ENCODE measurements at places on chromosomes 7 and 10.
A peak's percentile ranks its signal among the peaks of the same experiment; 100 is the strongest.

DNA sequence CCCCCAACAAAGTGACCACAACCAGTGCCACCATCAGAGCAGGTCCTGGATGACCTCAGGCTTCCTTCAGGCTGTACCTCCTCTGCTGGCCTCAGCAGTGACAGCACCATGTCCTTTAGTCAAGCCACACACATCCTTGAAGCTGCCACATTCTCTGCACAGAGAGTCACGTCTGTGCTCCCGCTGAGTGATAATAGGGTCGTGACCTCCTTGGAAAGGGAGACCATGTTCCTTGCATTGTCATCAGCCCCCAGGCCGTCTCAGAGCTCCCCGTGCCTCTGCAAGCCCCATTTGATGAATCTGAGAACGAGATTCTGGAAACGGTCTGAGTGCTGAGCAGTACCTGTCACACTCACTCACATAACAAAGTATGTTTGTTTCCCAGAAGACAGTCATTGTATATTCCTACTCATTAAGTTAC is 106.5 kb upstream of the PRR15 start:
- no peak for DNase-seq

DNA sequence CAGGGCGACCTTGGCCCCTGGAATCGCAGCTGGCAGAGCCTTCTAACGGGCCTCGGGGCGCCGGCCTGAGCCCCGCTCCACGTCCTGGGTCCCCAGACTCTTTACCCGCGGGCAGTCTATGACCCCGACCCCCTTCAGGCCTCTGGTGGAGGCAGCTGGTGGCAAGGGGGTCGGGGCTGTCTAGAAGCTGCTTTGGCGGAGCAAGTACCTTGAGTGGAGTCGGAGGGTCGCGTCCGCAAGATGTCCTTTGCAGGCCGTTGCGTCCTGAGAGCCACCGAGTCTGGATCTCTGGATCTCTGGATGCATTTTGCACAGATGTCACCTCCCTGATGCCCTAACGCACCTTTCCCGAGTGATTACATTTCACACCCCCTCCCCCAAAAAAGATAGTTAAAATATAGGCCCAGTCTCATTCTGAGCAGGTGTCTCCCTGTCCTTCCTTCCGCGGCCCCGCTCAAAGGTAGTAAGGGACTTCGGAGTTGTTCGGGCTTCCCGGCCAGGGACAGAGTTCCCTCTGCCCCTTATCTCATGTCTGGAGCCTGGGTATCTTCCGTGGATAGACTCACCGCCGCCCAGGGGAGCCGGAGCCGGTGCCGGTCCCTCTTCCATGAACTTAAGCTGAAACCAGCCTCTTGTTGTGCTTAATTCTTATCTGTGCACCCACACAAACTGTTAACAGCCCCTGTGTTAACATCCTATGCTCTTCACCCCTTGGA is 457 bp downstream of the ACADSB start:
- DNase-seq, result no peak

DNA sequence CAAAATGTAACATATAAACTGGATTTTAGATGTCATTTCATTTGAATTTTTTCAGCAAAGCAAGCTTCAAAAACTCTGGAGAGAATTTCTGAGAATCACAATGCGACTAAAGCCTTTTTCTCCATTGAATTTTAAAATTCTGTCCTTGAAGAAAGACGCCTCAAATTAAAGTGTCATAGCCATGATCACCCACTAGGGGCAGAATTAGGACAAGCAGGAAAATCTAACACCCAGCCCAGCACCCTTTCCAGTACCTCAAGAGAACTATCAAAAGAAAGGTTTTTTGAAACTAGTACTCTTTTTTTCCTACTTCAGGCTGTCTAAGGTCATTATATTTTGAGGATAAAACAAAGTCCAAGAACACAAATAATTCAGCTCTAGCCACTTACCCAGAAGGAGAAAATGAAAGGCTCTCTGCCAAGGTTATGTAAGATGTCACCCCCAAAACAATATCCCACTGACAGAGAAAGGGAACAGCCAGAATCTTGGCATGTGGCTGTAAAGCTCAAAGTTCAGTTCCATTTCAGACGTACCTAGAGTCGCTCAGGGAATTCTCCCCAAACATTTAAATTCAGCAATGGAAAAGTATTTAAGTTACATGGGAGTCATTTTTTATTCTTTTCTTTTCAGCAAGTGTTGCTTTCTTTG is 299.4 kb downstream of the SNX13 start:
- DNase-seq, result no peak

GRCh38 chr10:85612833-85613232 is 753.8 kb downstream of the GRID1 start:
- no peak for DNase-seq

GRCh38 chr10:80275756-80276155 is 13.7 kb downstream of the MAT1A start:
- no peak for DNase-seq

GRCh38 chr10:106557951-106558733 is 606.4 kb downstream of the SORCS1 start:
- DNase-seq, result no peak

DNA sequence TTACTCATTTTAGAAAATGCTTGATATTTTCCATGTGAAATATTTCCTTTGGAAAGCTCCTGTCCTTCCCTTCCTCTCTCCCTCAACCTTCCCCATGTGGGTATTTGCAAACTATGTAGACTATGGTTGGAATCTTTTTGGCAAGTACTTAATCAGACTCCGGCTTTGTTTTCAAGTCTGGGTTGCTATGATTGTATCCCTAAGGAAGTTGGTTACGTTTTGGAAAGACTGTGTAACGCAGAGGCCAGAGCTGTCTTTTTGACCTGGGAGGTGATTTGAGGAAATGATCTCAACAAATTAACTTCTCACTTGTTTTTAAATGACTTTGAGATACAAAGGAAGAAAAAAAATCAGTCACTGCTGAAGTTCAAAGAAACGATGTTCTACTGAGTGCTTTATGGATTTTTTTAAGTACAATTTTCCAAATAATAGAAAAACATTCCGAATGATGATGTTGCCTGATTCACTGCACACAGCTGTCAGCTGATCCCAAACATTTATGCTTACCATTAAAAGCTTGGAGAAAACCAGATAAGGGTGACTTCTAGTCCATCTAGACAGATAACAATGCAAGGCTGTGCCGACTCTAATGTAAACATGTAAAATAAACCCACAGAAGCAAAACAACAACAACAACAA is 145.5 kb upstream of the CELF2 start:
- DNase-seq, result no peak

DNA sequence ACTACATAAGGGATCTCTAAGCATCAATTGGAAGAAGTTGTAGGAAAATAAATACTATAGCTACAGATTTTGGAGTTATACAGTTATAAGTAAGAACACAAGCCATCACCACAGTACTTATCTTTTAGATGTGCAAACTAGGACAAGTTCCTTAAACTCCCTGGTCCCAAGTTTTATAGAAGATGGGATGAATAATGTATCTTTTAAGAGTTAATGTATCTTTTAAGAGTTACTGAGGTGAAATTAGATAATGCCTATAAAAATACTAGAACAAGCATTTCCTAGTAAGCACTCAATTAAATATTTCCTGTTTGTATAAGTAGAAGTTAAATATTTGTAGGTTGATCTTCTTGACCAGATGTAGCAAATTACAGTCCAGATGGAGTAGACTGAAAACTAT is 56.8 kb downstream of the SEMA3A start:
- DNase-seq, result no peak

DNA sequence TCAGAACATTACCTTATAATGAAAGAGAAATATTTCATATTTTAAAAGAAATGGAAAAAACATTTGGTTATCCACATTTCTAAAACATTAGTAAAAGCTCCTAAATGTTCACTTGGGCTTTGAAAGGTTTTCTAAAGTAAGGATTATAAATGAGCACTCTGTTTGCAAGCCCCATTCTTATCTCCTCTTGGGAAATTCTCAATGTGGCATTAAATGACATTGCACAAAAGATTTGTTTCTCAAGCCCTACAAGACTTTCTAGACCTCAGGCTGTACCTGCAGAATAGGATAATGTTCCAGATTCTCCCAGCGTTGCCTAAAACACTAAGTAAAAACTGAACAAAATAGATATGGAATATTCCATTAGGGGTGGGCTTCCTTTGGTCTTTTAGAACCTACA is 658.0 kb upstream of the FOXK1 start:
- no peak for DNase-seq

DNA sequence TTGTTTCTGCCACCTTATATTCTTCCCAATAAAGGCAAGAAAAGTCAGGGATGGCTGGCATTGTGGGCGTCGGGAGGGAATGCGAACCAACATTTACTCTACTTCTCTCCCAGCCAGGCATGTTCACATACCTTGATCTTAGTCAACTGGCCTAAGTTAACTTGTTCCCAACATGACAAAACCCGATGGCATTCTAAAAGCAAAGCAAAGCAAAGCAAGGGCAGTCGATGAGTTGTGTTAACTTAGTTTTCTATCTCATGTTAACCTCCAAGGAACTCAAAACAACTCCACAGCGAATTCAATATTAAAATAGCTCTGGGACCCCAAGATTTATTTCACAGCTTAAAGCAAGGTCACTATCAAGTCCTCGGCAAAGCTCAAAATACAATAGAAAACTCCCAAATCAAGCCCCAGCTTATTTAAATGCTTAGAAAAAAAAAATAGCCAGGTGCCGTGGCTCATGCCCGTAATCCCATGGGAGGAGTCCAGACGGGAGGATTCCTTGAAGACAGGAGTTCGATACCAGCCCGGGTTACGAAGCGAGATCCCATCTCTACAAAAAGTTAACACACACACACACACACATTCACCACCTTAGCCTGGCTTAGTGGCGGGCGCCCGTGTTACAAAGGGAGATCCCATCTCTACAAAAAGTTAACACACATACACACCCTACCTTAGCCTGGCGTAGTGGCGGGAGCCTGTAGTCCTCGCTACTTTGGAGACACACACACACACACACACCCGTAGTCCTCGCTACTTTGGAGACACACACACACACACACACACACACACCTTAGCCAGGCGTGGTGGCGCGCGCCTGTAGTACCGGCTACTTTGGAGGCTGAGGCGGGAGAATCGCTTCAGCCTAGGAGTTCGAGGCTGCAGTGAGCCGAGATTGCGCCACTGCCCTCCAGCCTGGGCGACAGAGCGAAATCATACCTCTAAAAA is 901 bp upstream of the CCNY start:
- peak; percentile 14 for DNase-seq

DNA sequence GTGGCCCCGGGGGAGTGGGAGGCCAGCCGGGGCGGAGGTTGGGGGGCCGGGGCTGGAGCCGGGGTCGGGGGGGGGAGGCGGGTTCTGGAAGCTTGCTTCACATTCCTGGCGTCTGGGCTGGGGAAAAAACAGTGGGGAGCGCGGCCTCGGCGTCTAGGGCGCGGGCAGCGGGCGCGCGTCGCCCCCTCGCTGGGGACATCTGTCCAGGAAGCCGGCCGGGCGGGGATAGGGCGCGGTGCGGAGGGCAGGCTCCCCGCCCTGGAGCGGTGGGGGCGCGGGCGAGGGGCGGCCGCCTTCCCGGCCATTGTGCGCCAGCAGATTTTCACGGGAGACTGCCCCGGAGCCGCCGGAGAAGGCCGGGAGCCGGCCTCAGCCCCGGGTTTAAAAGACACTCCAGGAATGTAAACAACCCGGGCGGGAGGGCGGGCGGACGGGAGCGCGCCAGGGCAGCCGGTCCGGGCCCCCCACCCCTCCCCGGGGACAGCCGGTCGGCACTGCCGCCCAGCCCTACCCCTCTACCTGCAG is 1.4 kb downstream of the ZMIZ1 start:
- no peak for DNase-seq

DNA sequence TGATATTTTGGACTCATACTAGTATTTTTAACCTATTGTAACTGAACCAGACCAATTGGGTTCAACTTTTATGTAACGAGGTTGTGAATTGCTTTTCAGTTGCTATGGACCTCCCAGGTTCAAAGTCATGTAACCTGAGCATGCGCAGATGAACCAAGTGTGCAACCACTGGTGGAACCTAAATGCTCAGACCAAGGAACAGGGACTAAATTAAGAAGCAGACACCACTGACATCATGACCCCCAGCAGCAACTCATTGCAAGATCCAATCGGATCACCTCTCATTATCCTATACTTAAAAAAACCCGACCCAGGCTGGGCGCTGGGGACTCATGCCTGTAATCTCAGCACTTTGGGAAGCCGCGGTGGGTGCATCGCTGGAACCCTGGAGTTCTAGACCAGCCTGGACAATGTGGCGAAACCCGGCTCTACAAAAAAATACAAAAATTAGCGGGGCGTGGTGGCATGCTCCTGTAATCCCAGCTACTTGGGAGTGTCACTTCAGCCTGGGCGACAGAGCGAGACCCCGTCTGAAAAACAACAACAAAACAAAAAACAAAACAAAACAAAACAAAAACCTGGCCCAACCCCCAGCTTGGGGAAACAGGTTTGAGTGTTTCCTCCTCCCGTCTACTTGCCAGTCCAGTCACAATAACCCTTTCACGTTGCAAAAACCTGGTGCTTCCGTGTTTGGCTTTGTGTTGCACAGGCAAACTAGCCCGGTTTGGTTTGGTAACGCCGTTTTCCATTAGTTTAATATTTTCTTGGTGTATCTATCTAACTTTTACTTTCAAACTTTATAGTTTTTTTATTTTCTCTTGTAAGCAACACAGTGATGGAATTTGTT is 11.3 kb upstream of the ZNF518A start:
- no peak for DNase-seq

DNA sequence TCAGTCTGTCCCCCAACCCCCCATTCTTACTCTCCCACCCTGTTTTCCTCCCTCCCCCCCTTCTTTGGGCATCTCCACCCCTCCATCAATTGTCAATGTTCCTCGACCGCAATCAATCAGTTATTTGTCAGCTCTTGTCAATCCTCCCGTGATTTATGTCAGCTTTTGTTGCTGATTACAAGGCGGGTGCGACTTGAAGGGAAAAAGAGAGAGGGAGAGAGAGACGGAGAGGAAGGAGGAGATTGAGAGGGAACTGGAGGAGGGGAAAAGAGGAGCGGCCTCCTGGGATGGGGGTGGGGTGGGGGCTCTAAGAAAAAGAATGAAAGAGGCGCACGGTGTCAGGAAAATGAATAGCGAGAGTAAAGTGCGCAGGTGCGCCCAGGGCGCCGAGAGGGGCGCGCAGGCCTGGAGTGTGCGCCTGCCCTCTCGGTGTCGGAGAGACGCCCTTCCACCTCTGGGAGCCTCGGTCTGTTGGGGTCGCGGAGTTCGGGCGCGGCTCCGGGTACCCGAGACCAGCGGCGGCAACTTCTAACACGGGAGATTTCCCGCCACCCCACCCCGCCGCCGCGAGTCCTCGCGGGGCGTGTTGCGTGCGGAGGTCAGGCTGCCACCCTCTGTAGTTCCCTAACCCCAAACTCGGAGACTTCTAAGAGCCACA is 1.1 kb upstream of the ZNF503 start:
- DNase-seq, result no peak

DNA sequence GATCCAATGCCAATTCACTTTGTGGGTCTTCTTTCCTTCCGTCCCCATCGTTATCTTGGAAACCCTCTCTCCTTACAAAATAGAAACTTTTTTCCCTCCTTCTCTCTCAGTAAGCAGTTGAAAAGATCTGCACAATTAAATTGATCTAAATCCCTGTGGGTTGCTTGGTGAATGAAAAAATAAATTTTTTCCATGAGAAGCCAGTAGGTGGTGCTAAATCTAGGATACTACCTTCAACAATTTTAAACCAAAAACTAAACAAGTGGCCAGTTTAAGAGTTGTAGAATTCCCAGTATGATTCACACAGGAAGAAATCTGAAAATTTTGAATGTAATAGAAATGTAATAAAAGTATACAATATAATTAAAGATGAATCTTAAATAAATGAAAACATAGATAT is 990.3 kb upstream of the ZNF722 start:
- no peak for DNase-seq

GRCh38 chr10:75392271-75392670 is 9.3 kb downstream of the ZNF503 start:
- no peak for DNase-seq
